ENCODE measurements at places on chromosomes 5 and 9. TPM values are rescaled to one million over a fixed set of nuclear protein-coding genes. Genes with fewer than 3 reads are reported as not detected.

The GRK6 gene
- 232 TPM for total RNA-seq

- no peak overlapping the region for H3K4me3 ChIP-seq
- no peak for DNase-seq
- H3K36me3 ChIP-seq = no peaks in the 10 kb centered on the region
- no peaks in the 10 kb centered on the region for H3K4me1 ChIP-seq
- no peak overlapping the region for H3K27ac ChIP-seq
Observed at GRCh38 chr5:62132276-62132675, 173.7 kb upstream of the KIF2A start.

- peaks cover 6% of the 10 kb centered on the region for H3K36me3 ChIP-seq
- H3K27me3 ChIP-seq = no peaks in the 10 kb centered on the region
- peaks cover 9% of the 10 kb centered on the region for H3K4me1 ChIP-seq
- no peak overlapping the region for H3K4me3 ChIP-seq
Observed at GRCh38 chr5:1083823-1084605, 27.8 kb downstream of the SLC12A7 start.

DNA sequence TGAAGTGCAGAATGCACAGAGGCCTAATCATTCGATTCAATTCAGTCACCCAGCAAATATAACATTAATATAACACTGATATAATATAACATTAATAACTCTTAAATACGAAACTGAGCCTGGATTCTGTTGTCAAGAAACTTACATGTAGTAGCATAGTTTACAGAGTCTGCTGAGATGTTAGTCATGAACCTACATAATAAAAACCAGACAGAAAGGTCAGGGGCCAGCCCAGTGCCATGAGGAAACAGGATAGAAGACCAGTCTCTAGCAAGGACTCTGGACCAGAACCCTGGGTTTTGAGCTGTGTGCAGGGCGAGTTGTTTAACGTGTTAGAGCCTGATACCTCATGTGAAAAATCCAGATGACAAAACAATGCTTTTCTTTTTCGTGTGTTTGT lies 234.7 kb downstream of the NR2F1-AS1 start:
- no peak overlapping the region for H3K4me3 ChIP-seq
- DNase-seq = no peak
- H3K4me1 ChIP-seq = no peaks in the 10 kb centered on the region
- H3K27ac ChIP-seq = no peak overlapping the region
- no peaks in the 10 kb centered on the region for H3K36me3 ChIP-seq

- DNase-seq = no peak
- peaks cover 6% of the 10 kb centered on the region for H3K4me1 ChIP-seq
- H3K4me3 ChIP-seq = no peak overlapping the region
- H3K36me3 ChIP-seq = no peaks in the 10 kb centered on the region
Observed at GRCh38 chr5:68194386-68194785, 21.2 kb upstream of the PIK3R1 start.
